ENCODE measurements at places on chromosomes 12 and 14. TPM values are rescaled to one million over a fixed set of nuclear protein-coding genes. Genes with fewer than 3 reads are reported as not detected.

The PLCZ1 gene
- not detected for total RNA-seq

DNA sequence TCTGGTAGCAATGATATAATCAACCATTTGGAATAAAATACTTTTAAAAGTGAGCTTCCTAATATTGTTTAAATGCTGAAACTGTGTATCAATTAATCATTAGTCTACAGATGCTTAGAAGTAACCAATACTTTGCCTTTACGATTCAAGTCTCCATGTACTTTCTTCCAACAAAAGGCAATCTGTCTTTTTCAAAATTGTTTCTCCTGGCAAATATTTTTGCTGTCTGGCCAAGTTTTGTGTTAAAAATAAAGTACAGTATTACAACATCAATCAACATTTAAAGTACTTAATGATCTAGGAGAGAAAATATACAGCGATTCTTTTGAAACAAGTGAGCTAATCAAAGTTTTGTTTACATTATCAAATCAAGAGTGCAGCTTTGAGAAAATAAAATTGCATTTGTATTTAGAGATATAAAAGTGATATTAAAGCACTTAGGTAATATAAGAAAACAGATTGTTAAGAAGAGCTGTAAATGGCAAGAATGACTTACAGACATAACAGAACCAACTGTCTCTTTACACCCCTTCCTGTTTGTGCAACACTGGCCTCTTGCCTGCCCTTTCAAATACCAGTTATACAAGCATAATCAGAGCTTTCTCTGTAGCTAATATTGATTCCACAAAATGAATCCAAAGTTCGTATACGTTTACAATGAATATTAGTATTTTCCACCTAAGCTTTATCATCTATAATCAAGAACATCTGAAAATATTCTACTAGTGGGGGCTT is 38.2 kb upstream of the FBLN5 start:
- H3K36me3 ChIP-seq: no peaks in the 10 kb centered on the region
- peaks cover 2% of the 10 kb centered on the region for H3K4me1 ChIP-seq
- H3K4me3 ChIP-seq: no peak overlapping the region
- DNase-seq: no peak

DNA sequence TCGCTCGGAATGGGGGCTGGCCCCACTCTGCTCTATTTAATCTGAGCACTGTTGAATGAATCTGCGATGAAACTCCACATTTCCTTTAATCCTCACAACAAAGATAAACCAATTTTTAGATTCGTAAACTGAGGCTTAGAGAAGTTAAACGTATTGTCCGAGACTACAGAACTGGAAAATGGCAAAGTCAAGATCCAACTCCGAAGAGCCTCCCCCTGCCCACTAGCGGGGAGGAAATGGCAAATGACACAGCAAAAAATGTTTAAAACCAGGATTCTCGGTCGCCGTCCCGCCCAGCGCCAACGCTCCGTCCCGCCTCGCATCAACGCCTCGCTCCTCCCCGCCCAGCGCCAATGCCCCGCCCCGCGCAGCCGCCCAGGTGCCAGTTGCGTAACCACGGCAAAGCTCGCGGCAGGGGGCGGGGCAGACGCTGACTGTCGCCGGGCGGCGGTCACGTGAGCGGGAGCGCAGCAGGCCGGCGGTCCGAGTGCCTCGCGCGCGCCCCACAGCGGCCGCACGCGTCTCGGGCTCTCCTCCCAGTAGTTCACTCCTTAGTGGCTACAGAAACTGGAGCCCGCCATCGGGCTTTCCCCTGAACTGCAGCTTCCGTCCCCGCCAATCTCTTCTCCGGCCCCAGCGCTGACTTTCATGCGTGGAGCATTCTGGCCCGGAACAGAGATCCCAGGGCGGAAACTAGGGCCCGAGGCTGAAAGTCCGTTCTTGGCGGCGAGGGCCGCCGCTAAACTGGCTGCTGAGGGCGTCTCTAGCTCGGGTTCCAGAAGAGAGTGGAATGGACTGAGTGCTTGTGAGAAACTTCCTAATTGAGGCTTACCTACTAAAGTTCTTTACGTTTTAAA is 13.6 kb upstream of the LRRC23 start:
- H3K4me3 ChIP-seq: peak overlapping the region; percentile 29
- H3K27ac ChIP-seq: peak overlapping the region; percentile 78
- no peaks in the 10 kb centered on the region for H3K4me1 ChIP-seq
- H3K27me3 ChIP-seq: no peaks in the 10 kb centered on the region
- no peaks in the 10 kb centered on the region for H3K36me3 ChIP-seq
- peak; percentile 98 for DNase-seq

The GLIPR1L1 gene
- total RNA-seq: not detected

DNA sequence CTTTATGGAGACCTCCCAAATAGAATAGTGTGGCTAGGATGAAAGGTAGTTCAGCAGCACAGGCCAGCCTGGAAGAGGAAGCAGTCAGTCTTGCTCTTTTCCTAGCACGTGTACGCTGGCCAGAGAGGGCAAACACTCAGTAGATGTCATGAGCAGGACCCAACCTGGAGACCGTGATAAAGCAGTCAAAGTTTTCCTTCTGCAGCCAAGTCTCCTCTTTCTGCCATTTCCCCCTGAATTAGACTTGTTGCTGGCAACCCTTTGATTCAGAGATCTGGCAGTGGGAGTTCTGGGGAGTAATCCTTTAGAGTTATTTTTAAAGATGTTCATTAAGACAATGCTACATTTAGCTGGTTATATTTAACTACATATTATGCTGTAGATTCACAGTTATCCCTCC is 183.7 kb downstream of the EXOC5 start:
- DNase-seq: no peak
- H3K36me3 ChIP-seq: no peaks in the 10 kb centered on the region
- no peak overlapping the region for H3K4me3 ChIP-seq
- H3K4me1 ChIP-seq: no peaks in the 10 kb centered on the region
- H3K27me3 ChIP-seq: no peaks in the 10 kb centered on the region

DNA sequence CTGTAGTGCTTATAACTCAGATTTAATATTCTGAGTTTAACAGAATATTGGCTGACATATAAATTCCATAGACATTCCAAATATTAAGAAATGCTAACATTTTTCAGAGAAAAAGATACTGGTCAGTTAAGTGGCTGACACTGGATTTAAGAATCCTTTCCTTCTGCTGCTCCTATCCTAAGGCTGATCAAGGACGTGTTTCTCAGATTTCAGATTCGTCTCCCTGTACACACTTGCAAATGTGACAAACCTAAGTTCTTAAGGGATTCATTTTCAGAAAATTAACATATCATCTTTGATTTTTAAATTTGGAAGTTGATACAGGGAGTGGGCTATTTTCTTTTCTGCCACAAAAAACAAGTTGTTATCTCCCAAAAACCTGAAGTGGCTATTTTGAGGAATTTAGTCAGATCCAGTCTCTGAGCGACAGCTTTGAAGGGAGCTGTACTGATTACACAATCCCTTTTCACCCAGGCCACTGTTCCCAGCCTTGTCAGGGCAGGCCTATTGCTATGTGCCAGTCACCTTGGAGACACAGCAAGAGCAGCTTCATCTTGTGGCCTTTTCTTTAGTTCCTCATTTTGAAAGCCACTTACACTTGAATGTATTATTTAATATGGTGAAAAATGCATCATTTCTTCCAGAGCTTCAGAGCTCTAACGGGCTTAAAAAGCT is 370.6 kb downstream of the KCNH5 start:
- no peak for DNase-seq
- H3K27ac ChIP-seq: no peak overlapping the region
- H3K4me1 ChIP-seq: no peaks in the 10 kb centered on the region
- H3K27me3 ChIP-seq: no peaks in the 10 kb centered on the region
- no peak overlapping the region for H3K4me3 ChIP-seq
